Stimulated activated effector memory CD8-positive, alpha-beta T cell treated with anti-CD3 and anti-CD28 coated beads, Interleukin-12 subunit alpha, Interleukin-12 subunit beta, amount 100 ng/mL, for 72 hours (primary cell): ENCODE measurements at places on chromosomes 16 and 17.
A peak's percentile ranks its signal among the peaks of the same experiment; 100 is the strongest.

GRCh38 chr17:73099511-73099910, 7.0 kb upstream of the SLC39A11 start:
- DNase-seq: no peak

GRCh38 chr16:29708917-29709600, 30.1 kb downstream of the QPRT start:
- no peak for DNase-seq

DNA sequence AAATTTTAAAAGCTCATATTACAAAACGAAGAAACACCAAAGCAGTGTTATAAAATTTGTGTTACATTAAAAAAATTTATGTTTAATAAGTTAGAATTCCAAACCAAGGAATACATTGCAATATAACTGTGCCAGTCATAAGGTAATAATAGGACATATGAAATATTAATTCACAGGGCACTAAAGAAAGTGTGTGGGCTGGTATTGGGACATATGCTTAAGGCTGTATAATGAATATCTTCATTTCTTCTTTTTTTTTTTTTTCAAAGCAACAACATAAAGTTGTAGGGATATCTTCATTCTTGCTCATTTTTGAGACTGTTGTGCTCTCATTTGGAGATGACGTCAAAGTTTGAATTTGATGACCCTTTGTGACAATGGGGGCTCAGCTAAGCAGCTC, 17.5 kb upstream of the FBXO47 start:
- DNase-seq: no peak

- DNase-seq: no peak
Measured at GRCh38 chr17:5675625-5676421, 91.5 kb upstream of the NLRP1 start.

DNA sequence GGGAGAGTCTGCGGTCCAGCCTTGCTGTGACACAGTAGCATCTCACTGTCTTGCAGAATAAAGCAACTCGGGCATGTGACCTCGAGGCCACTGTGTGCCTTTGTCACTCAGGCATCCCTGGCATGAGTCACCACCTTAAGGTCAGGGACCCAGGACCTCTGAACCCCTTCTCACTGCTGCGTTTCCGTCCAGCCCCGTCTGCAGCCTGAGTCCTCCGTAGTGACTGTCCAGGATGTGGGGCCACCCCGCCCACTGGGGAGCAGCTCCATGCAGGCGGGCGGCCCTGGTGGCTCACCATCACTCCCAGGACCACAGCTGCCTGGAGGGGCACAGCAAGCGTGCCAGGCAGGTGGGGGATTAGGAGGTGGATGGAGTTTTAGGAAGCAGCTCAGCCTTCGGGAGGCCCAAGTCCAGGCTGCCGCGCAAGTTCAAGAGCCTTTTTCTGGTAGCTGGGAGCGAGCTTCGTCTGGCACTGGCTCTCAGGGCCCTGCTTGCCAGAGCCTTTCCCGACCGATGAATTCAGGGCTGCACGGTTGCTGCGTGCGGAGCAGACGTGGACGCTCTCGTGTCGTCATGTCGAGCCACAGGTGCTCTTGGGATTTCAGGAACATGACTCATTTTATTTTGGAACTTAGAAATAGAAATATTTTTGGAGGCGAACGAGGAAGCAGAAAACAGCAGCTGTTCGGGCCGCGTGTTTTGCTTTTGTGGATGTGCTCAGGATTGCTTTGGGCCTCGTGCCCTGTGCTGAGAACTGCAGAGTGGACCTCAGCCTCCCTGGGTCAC, 16.8 kb downstream of the KCTD5 start:
- DNase-seq: no peak

GRCh38 chr16:17638134-17638533, 167.4 kb upstream of the XYLT1 start:
- no peak for DNase-seq

DNA sequence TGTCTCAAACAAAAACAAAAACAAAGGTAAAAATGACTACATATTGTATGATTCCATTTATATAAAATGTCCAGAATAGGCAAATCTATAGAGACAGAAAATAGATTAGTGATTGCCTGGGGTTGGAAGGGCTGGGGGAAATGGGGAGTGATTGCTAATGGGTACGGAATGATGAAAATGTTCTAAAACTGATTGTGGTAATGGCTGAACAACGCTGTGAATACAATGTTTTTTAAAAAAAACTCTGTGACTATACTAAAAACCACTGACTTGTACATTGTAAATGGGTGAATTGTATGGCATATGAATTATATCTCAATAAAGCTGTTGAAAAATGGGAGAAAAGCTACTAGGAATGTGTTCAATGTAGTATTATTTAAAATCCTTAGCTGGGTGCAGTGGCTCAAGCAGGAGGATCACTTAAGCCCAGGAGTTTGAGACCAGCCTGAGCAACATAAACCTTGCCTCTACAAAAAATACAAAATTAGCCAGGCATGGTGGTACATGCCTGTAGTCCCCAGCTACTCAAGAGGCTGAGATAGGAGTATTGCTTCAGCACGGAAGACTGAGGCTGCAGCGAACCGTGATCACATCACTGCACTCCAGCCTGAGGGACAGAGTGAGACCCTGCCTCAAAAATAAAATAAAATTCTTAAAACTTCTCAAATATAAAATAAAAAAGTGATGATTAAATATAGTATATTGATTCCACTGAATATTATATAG, 47.9 kb downstream of the TOM1L2 start:
- DNase-seq: no peak

GRCh38 chr16:54546521-54546920, 259.9 kb upstream of the IRX3 start:
- DNase-seq: no peak

DNA sequence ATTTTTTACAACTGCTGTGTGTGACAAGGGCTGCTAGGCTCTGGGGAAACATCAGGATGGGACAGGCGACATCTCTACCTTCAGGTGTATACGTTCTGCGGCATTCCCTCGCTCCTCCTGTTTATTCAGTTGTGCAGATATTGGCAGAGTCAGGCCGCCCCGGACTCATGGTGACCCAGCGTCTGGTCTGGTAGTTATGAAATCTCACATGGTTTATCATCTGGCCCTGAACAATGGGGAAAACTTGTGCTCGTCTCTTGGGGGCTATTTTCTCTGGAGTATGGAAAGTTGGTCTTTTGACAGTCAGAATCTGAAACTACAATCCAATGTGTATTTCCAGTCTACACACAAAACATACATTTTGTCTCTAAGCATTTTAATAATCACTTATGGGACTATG, 3.3 kb downstream of the MARCHF10 start:
- no peak for DNase-seq

DNA sequence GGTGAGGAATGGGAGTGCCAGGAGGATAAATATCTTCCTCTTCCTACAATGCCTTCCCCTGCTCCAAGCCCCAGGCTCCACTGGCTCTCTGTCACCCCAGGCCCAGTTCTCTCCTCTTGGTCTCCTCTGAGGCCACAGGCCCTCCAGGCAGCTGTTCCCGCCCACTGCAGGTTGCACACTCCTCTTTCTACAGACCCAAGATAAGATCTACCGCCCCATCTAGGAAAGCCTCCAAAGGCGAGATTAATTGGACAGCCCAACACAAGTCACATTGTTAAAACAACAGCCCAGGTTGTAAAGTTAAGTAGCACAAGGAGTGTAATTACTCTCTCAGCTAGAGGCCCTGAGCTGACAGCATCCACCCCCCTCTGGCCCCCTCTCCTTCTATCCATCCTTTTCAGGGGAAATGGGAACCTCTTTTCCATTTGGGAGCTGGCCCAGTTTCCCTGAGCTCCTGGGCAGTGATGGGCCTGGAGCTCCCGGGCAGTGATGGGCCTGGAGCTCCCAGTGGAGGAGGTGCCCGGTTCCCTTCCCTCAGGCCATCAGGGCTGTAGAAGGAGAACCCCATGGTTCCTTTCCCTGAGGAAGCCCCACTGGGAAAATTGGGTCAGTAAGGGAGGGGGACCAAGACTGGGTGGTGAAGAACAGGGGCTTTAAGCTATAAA, 7.3 kb downstream of the DLX4 start:
- no peak for DNase-seq

GRCh38 chr16:83842291-83842690, 34.5 kb downstream of the HSBP1 start:
- DNase-seq: no peak

DNA sequence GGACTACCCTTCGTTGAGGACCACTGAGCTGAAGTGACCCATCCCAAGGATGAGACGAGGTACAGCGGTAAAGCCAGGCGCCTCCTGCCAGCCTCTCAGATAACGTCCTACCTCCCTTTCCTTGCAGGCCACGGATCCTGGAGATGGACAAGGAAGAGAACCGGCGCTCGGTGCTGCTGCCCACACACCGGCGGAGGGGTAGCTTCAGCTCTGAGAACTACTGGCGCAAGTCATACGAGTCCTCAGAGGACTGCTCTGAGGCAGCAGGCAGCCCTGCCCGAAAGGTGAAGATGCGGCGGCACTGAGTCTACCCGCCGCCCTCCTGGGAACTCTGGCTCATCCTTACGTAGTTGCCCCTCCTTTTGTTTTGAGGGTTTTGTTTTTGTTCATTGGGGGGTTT, 17.3 kb upstream of the LLGL1 start:
- no peak for DNase-seq

- no peak for DNase-seq
Measured at GRCh38 chr17:77099997-77100396, 40.8 kb upstream of the SEC14L1 start.

- no peak for DNase-seq
Measured at GRCh38 chr16:9203956-9204355, 112.5 kb downstream of the HAPSTR1 start.

GRCh38 chr17:50604513-50604912, 30.2 kb upstream of the ABCC3 start:
- no peak for DNase-seq

GRCh38 chr16:28913946-28914724, 10.9 kb downstream of the RABEP2 start:
- DNase-seq: no peak

DNA sequence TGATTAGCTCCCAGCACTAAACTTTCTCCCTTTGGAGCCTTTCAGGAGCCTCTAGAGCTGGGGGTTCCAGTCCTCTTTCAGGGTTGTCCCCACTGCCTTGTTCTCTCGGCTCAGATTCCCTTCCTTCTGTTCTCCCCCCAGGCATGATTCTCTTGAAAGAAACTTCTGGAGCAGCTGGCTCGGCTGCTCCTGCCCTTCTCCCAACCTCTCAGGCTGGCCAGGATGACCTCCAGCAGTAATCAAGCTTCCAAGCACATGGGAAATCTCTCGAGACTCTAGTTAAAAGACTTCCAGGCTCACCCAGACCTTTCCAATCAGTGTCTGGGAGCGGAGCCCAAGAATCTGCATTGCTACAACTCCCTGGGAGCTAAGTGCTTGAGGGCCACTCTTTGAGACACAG, 3.6 kb downstream of the SDK2 start:
- no peak for DNase-seq

GRCh38 chr16:54430491-54431030, 144.0 kb upstream of the IRX3 start:
- no peak for DNase-seq

GRCh38 chr16:30958175-30959079, 873 bp downstream of the SETD1A start:
- DNase-seq: no peak

- DNase-seq: no peak
Measured at GRCh38 chr17:52035336-52035915, 123.1 kb downstream of the CA10 start.

DNA sequence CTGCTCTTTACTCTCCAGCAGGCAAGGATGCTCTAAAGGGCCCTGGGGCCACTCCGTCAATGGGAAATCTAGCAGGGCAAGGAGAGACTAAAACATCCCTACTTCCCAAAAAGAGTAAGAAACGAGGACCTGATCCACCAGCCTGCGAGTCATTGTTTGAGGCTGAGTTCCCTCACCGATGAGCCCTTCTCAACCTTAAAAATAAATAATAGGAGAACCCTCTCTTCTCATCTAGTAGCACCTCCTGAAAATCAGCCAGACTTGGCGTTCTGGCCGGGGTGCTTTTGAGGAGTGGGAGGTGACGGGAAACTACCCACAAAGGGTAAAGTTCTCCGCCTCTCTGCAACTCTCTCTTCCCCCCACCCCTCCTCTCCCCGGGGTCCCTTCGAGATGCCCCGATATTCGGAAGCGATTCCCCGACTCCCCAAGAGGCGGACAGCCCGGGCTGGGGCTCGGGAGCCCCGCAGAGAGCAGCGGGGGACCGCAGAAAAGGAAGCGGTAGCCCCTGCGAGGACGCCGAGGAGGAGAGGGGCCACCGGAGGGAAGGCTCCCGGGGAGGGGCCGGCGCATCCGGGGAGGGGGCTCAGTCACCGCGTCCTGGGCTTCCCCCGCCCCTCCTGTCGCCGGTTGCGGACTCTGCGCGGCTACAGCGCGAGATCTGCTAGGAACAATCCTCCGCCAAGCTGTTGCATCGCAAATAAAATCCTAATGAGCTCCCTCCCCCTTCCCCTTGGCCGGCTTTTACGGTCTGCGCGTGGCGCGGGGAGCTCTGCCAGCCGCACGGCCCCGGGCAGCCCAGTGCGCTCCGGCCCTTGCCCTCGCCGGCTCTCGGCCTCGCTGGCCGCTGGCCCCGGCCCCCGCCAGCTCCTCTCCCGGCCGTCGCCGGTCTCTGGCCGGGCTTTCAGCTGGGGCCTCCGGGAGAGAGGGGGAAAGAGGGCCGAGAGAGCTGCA, 1.3 kb downstream of the HOXB9 start:
- no peak for DNase-seq

- no peak for DNase-seq
Measured at GRCh38 chr17:4607261-4607741, 23.0 kb downstream of the SMTNL2 start.

DNA sequence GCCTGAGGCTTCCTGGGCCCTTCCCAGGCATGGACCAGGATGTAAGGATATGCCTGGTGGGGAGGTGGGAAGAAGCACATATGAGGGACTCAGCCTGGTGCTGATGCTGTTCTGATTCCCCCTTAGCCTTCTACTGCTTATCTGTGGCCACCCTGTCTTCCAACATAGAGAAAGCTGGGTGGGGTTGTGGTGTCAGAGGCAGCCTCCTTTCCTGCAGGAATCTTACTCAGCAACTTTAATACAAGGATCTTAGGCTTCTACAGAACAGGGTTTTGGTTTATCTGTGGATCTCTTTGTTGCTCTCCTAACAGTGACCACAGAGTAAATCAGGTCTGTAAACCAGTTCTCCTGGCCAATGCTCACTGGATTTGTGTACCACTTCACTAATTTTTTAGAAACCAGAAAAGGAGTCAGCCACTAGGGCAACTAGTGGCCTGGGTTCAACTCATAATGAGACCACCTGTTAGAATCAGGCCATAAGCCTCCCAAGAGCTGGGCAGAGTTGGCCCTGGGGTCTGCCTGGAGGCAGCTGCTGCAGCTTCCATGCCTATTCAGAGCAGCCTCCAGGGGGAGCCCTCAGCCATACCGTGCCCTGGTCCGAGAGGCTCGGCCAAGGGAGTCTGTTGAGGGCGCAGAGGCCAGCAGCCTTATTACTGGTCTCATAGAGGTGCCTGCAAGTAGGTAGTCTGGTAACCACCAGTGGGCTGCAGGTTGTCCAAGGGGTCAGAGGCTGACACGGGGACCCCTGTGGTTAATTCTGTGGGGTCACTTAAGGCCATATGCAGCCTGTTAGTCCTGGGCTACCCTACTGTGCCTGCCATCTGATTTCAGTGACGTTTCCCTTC, 7.1 kb downstream of the HAS3 start:
- DNase-seq: peak; percentile 36

GRCh38 chr16:48385253-48386150, at the start of gene SIAH1:
SIAH1 (minus strand) TSS chr16:48385413; CDS start chr16:48362428, 22,985 bp downstream.
- peak; percentile 92 for DNase-seq
